RPMI7951 (cell line): ENCODE measurements at places on chromosomes 2 and 18.

- no peak for DNase-seq
Measured at GRCh38 chr18:52499016-52499415, 159.0 kb downstream of the DCC start.

GRCh38 chr2:195649629-195650190 lies 7.3 kb upstream of the SLC39A10 start:
- DNase-seq = no peak

- DNase-seq = no peak
Measured at GRCh38 chr2:236257136-236257535, 7.1 kb downstream of the ASB18 start.

DNA sequence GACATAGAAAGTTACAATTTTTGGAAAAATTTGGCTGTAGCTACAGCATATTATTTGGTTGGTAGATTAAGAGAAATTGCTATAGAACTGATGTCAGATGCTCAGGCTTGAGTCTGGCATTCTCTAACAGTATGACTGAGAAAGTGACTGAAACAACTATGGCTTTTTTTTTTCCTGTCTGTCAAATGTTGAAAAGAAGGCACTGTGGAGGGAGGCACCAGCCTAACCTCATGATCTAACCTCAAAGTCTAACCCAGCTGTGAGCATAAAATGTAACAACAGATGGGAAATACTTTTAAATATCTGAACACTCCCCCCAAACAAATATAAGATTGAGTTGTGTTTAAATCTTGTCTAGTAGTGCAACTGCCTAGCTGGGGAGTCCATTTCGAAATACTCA lies 629.1 kb downstream of the LRP1B start:
- no peak for DNase-seq

DNA sequence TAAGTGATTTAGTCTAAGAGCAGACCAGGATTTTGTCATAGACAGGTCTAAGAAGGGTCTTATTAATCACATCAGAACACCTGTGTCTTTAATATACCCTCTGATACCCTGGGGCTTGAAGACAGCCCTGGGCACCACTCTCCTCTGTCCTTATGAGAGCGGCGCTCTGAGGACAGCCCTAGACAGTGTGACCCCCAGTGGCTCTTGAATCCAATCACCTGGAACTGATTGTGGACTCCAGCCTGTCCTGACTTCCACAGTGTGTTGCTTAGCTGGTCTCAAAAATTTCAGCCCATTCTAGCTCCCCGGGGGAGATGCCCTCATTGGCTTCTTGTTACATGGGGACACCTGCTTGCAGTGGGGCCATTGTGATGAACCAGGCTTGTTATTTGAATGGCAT lies 195.8 kb upstream of the SMAD2 start:
- DNase-seq = no peak

DNA sequence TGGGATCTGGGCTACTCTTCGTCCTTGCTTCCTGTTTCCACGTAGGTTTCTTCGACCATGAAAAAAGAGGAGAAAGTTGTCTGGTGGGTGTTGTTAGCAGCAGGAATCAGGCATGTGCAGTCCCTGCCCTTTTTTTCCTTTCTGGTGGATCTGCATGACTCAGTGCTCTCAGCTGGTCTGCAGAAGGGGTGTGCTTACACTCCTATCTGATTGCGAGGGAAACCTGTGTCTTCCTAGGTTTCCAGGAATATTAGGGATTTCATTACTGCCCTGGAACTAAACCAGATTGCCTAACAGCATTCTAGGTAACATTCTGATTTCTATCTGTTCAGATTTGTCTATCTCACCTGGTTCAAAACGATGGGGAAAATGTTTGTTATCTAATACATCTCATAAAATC lies 174.3 kb downstream of the CCDC102B start:
- peak; percentile 14 for DNase-seq
